ENCODE measurements at places on chromosomes 5 and 9.

GRCh38 chr5:129384193-129384592 lies 75.9 kb upstream of the ADAMTS19 start:
- no peak for DNase-seq

DNA sequence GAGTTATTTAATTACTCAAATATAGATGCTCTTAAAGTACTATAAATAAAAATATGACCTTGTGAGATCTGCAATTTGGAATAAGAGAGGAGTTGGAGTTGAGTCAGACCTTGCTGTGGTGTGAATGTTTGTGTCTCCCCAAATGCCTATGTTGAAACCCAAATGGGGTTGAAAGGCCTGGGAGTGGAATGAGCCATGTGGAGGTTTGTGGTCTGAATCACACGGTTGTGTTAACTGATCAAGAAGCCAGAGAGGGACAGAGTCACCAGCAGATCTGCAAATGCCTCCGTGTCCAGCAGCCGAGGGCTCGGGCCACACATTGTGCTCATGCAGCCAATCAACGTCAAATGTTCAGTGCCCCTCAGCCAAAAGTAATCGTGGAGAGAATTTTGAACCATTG lies 404.4 kb downstream of the ICE1 start:
- no peak for DNase-seq

- DNase-seq = no peak
Measured at GRCh38 chr5:66410122-66410521, 186.1 kb upstream of the MAST4 start.

DNA sequence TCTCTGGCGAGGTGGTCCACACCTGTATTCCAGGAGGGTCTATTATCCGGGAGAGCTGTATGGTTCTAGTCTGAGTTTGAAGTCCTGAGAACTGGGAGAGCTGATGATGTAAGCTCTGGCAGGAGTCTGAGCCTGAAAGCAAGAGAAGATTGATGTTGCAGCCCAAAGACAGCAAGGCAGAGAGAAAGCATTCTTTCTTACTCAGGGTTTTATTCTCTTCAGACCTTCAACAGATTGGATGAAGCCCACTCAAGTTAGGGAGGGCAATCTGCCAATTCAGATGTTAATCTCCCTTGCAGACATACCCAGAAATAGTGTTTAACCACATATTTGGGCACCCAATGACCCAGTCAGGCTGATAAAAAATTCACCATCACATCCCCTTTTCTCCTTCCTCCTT lies 159.1 kb downstream of the CCDC171 start:
- no peak for DNase-seq

- no peak for DNase-seq
Measured at GRCh38 chr5:98713027-98713426, 60.4 kb upstream of the RGMB start.

GRCh38 chr5:41156739-41157138 lies 56.6 kb downstream of the C6 start:
- DNase-seq = no peak

DNA sequence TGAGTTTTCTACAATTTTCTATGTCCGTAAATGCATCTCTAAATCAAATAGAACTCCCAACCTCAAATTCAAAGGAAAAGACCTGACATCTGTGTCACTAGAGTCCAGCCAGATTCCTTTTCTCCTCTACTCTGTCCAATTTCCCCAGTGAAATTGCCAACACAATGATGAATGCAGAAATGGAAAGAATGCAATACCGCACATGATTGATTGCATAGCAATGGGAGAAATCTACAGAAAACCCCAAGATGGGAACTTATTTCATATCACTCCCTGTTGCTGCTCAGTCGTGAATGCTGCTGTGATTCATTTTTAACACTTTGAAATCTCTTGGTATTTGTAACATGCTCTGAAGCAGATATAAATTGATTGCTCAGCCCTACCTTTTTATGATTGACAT lies 355.1 kb upstream of the TUSC1 start:
- no peak for DNase-seq

DNA sequence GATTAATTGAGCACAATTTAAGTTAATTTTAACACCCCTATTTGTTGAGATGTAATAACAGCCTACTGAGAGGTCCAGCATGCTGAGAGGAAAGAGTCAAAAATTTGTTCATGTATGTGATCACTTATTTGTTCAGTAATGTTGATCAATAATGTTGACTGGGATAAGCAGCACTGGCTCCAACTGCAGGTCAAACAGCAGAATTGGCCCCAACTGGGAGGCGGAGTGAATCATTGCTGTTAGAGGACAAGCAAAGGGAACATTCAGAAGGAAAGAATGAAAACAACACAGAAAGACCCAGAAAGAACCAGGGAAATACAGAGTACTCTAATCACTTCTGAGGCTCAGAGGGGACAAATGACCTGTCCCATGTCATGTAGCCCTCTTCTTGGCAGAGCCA lies 221.1 kb downstream of the COMMD10 start:
- no peak for DNase-seq

DNA sequence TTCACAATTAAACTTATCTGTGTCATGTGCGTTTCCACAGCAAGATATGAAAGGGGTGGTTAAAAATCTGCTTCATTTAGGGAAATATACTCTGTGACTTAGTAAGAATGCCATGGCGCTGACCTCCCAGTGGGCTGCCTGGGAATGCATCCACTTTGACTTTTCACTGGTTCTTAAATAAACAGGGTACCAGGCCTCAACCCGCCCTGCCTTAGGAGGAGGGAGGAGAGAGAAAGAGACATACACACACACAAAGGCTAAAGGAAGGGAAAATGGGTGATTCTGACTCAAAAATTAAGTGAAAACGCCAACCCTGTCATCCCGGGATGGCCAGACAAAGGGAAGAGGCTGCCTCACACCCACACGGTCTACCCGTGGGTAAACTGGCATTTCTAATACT lies 122.1 kb downstream of the EBF1 start:
- no peak for DNase-seq

DNA sequence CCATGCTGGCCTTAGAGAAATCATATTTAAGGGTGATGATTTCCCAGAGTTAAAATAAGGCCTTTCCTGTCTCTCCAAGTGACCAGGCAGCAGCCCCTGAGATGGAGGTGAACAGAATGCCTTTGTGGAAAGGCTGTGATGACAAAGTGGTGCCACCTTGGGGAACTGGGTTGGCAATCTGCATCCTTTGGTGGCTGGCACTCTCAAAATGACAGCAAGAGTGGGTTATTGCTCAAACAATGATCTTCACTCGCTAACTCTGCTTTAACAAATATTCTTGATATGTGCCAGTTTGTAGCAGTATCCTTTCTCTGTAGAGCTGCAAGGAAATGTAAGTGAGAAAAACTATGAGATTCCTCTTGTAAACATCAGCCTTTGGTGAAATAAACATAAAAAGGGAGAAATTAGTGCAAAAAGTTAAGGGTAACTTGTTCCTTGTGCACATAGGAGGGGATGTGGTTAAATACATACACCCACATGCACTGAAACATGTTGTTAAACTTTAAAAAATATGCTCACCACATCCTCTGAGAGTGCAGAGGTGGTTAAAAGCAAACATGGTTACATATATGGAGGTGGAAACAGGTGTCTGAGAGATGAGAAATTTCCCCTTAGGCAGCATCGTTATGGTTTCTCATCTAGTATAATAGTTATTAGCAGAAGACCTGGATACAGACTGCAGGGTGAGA lies 373.4 kb upstream of the CTNND2 start:
- no peak for DNase-seq

- DNase-seq = no peak
Measured at GRCh38 chr5:98982880-98983279, 54.1 kb upstream of the CHD1 start.

- DNase-seq = no peak
Measured at GRCh38 chr5:158381614-158382160, 522.7 kb upstream of the CLINT1 start.

- no peak for DNase-seq
Measured at GRCh38 chr9:98506422-98507054, 202.2 kb downstream of the GABBR2 start.

GRCh38 chr5:158970569-158971014 lies 129.1 kb downstream of the EBF1 start:
- DNase-seq = no peak
